Effector CD4-positive, alpha-beta T cell (primary cell): ENCODE measurements at places on chromosomes 12 and 14.
A peak's percentile ranks its signal among the peaks of the same experiment; 100 is the strongest.

DNA sequence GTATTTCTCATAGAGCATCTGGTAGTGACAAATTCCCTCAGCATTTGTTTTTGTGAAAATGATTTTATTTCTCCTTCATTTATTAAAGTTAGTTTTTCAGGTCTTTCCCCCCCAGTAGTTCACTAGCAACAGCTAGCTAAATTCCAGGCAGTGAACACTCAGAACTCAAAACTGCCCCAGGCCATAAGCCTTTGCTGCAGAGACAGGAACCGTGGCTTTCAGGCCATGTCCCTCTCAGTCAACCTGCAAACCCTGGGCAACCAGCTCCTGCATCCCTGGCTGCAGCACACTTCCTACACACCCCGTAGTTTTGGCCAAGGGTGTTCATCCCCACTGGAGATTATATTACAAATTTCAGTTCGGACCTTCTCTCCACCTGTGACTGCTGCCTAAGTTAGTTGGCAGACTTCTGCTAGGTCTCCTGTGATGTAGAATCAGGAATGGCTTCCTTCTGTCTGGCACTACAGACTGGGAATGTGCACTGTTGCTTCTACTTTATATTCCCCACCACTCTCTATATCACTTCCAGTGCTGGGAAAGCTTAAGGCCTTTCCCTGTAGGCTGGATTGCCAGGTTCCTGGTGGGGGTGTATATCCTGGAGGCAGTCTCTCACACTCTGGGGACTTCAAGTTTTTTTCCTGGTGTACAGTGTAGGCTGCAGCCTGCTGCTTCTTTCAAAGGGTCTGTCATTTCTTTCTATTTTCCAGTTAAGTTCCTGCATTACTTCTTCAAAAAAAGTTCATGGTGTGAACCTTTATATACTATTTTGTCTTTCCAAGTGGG lies 924.4 kb upstream of the LRFN5 start:
- no peak for DNase-seq

DNA sequence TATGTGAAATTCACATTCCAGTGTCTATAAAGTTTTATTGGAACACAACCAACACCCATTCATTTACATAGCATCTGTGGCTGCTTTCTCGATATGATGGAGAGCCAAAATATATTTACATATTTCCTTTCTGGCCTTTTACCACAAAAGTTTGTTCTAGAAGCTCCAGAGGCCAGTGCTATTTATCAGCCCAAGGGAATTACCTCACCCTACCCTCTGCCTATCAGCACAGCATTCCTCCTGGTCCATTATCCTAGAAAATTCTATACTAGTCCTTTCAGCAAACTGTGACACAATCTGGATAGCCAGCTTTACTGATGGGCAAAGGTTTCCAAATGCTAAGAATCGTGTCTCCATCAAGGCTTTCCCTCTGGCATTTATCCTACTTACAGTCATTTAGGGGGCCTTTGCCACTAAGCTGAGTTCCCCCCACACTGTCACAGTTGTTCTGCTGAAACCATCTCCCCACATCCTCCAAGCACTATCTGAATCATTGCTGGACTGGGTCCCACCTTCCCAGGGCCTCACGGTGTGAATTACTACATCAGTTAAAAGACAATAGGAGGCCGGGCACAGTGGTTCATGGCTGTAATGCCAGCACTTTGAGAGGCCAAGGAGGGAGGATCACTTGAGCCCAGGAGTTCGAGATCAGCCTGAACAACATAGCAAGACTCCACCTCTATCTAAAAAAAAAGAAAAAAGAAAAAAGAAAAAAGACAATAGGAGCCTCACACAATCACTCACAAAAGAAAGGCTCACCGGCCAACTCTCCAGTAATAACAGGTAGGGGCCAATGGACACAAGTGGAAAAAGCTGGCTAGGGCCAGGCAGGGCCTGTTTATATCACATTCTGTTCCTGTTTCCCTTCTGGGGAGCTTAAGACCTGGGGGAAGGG lies 12.1 kb downstream of the SYNE3 start:
- DNase-seq, result no peak

DNA sequence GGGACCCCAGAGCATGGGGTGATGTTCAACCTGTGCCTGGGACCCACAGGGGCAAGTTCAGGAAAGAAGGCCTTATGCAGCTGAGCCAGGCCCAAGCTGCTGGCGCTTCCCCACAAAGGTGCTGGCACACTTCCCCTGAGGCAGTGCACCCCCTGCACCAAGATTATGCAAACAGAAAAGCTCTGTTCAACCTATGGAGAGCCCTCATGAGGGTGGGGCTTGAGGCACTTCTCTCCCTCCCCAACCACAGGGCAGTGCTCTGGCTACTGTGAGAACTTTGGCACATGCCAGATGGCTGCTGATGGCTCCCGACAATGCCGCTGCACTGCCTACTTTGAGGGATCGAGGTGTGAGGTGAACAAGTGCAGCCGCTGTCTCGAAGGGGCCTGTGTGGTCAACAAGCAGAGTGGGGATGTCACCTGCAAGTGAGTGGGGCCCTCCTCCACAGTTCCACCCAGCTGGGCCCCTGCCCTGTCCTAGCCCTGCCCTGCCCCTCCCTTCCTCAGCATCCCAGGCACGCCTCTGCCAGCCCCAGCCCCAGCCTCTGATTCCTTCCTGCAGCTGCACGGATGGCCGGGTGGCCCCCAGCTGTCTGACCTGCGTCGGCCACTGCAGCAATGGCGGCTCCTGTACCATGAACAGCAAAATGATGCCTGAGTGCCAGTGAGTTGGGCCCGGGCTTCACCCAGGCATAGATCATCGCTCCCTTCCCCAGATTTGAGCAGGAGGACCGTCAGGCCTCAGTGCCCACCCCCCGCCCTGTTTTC lies 5.5 kb upstream of the NXPH4 start:
- no peak for DNase-seq

DNA sequence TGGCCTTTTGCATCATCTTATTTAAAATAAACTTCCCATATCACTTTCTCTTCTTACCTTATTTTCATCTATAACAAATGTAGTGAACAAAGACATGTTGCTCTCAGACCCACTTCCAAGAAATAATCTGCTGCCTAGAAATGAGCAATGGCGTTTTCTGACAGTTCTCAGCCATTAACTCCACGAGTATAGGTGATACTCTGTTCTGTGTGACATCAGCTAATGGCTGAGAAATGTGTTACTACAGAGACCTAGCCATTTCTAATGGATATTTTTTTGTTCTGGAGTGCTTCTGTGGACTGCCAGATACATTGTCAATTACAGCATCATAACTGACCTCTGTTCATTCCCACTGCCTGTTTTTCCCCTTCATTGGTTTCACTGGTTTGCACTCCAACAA lies 67.8 kb downstream of the CCDC59 start:
- DNase-seq, result no peak

DNA sequence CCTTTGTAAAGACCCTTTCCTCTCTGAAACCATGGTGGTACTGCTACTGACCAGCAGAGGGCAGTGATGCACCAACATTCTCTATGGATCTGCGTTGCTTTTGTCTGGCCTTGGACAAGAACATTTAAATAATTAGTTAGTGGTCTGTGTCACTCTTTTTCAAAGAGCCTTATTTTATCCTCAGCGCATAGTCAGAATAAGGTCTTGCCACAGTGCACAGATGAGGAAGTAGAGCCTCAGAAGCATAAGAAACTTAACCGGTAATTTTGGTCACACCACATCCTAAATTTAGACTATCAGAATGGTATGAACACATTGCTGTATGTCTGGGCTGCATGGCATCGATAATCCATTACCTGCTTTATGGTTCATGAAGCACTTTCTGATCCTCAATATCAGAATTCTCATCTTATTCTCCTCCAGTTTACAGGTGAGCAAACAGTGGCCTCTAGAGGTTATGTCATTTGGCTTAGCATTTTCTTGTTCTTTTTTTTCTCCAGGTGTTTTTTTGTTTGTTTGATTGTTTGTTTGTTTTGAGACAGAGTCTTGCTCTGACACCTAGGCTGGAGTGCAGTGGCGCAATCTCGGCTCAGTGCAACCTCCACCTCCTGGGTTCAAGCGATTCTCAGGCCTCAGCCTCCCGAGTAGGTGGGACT lies 23.7 kb upstream of the IFT81 start:
- peak; percentile 52 for DNase-seq

- DNase-seq, result no peak
Measured at GRCh38 chr12:63220921-63221320, 69.9 kb upstream of the AVPR1A start.

- DNase-seq, result no peak
Measured at GRCh38 chr12:4140581-4141301, 132.8 kb upstream of the CCND2 start.

GRCh38 chr14:78425330-78425729 lies 255.2 kb downstream of the NRXN3 start:
- no peak for DNase-seq

DNA sequence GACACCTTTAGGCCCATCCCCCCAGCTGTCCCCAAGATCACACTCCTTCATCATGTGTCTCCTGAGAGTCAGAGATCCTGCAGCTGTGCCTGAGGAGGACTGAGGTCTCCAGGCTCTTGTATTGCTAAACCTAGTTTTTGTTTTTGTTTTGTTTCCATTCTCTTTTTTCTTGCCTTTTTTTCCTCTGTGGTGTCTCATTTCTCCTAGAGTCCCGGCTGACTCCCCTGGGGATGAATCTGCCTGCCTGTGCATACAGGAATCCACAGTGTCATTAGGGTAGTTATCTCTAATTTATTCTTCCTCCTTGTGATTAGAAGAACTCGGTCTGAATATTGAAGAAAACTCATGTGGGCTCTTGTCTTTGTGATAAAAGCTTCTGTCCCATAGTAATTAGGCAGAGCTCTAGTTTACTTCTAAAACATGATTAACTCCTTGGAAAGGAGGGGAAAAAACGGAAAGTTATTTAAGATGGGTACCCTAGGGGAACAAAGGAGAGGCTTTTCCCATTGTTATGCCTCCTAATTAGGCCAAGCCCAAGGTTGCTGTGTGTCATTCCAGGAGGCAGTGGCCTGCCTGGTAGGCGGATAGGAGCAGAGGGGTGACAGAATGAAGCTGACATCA lies 343.2 kb downstream of the ZFP36L1 start:
- DNase-seq, result no peak

- DNase-seq, result no peak
Measured at GRCh38 chr12:62466018-62466593, 520 bp upstream of the MON2 start.

DNA sequence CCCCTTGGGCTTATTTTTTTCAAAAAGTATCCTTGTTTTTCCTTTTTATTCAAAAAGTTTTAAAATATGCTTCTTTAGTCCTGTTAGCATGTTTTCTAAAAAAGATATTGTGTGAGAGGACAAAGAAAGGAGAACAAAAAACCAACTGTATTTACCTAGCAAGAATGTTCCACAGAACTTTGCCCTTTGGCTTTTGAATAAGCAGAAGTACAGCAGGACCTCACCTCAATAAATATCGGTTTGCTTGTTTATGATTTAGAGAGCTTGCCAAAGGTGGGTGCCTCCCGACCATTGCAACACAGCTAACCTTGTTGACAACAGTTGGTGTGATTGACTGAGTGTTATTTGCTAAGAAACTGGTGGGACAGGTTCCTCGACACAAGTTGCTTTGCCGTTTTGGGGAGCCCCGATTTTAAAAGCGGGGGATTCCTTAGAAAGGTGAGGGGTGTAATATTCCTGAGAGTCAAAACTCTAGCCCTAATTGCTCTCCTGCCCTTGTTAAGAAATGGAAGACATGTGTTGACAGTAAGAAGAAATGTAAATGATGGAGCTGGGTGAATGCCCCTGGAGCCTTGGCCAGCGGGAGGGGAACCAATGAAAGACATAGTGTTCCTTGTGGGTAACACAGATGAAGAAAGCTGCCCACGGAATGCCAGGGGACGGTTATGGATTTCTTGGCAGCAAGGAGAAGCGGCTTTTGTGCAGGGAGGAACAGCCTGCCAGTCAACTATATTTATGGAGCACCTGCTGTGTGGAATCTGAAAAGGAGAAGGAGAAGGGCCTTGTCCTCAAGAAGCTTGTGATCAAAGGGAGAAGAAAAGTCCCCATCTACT lies 13.7 kb downstream of the MYBPC1 start:
- DNase-seq, result no peak
